ENCODE measurements at places on chromosomes 16 and 17.
A peak's percentile ranks its signal among the peaks of the same experiment; 100 is the strongest.

DNA sequence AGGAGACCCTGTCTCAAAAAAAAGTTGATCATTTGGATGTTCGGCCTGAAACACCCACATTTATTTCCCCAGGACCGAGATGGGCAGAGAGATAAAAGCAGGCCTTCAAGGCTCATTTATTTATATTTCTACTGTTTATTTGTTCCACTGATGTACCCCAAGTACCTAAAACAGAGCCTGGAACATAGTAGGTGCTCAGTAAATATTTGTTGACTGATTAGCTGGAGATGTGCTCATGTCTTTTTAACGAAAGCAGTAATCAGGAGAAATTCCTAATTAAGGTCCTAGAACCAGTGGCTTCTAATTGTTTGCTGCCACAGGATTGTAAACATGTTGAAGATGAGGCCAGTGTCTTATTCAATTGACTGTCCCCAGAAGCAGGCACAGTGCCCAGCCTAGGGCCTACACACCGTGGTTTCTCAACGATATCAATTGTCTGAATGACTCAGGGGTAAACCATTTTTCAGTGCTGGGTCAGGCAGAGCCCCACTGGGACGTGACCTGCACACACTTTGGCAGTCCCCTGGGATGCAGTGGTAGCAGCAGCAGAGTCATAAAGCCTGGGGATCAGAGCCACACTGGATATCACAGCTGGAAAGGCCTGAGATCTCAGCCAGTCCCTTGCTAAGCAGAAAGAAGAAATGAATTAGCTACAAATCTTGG lies 34.8 kb downstream of the SOST start:
- peak; percentile 33 for DNase-seq

DNA sequence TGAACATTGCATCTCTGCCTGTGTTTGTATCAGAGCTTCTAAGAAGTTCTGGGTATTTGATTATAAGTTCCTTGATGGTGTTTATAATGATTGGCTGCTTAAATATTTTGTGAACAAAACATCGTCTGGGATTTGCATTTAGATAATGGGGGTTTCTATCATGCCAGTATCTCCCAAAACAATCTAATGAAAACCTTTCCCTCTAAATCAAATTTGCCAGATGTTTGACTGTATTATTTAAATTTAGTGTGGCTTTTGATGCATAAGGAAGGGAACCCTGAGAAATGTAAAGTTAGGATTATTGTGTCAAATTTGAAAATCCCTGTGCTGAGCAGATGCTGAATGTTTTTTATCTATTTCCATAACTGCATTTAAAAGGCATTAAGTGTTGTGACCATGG lies 159.9 kb downstream of the HS3ST3A1 start:
- no peak for DNase-seq

GRCh38 chr16:79519448-79519847 lies 81.1 kb downstream of the MAF start:
- DNase-seq, result peak; percentile 20

DNA sequence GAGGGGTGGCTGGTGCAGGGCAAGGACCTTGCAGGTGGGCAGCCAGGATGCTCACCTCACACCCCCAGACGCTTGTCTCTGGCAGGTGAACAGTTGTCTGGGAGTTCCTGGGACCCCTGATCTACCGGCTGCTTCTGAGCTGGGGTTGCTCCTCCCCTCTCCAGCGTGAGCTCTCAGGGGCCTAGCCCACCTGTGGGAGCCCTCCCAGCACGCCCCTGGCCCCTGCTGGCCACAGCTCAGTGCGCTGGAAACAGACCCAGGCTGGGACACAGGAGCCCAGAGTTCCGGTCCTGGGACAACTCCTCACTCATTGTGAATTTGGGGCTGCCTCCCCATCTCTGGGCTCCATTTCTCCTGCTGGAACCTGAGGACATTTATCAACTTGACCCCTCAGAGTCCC lies 30.3 kb downstream of the ARHGAP23 start:
- no peak for DNase-seq

GRCh38 chr17:79696610-79696982 lies 34.1 kb upstream of the ENPP7 start:
- DNase-seq, result no peak
